Stimulated activated CD8-positive, alpha-beta memory T cell treated with anti-CD3 and anti-CD28 coated beads, Interleukin-7, amount 100 ng/mL, for 1 hour (primary cell): ENCODE measurements at places on chromosomes 3 and 15.

DNA sequence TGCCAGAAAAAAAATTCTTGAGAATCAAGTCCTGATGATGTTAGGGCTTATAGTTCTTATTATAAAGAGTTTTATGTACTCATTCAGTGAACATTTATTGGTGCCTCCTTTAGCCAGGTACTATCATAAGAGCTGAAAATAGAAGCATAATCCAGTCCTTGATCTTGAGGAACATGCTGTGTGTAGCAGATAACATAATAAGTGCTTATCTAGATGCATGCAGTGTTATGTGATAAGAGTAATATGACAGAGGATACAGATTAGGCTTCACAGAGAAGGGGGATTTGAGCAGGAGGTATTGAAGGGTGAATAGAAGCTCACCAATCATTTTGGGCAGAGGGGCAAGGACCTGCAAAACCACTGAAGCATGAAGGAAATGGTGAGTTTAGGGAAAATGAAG, 1.1 kb downstream of the CCR2 start:
- no peak for DNase-seq

GRCh38 chr3:89859757-89860156, 752.3 kb downstream of the EPHA3 start:
- no peak for DNase-seq

DNA sequence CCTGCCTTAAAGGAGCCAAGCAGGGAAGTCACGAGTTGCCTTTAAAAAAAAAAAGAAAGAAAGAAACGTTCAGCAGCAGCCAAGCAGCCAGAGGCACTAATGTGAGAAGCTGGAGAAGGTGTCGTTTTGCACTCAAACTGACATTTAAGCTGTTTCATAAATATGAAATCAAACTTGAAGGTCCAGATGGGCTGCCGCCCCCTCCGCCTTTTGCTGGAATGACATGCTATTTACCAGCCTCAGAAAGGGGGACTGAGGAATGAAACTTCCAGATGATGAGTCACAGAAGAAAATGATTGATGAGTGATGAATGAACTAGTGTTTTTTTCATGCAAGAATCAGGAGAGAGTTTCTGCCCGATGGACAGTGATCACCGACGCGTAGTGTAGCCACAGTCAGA, 396.8 kb downstream of the IGSF11 start:
- no peak for DNase-seq

DNA sequence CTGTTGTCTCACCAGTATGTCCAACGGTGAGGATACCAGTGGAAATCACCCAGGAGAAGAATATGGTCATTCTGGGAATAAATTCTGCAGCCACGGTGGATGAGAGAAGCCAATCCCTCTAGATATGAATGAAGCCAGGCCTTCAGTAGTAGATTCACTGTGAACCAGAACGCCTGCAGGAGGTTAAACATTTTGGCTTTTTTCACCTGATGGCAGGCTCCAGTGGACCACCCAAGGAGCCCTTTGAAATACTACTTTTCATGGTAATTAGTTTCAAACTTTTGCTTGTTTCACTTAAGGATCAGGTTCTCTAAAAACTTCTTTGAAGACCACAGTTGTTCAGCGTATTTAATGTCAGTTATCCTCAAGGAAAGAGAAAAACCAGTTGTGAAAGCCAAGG, 353.4 kb downstream of the RORA start:
- DNase-seq, result no peak

GRCh38 chr3:141542202-141542969, 55.6 kb downstream of the RASA2 start:
- no peak for DNase-seq
